Stimulated activated CD8-positive, alpha-beta memory T cell treated with anti-CD3 and anti-CD28 coated beads, Interleukin-7, amount 100 ng/mL, for 1 hour (primary cell): ENCODE measurements at places on chromosomes 3 and 15.

- DNase-seq: no peak
Measured at GRCh38 chr3:49339581-49339940, 292 bp downstream of the USP4 start.

GRCh38 chr3:193388361-193388760, 9.8 kb upstream of the ATP13A5 start:
- no peak for DNase-seq

GRCh38 chr3:169117264-169117663, 546.2 kb downstream of the MECOM start:
- no peak for DNase-seq

- no peak for DNase-seq
Measured at GRCh38 chr3:38397320-38397719, 50.7 kb downstream of the XYLB start.

- no peak for DNase-seq
Measured at GRCh38 chr3:39282057-39282456, 2.2 kb upstream of the CX3CR1 start.

- no peak for DNase-seq
Measured at GRCh38 chr3:183491109-183491922, 62.9 kb upstream of the MCF2L2 start.

DNA sequence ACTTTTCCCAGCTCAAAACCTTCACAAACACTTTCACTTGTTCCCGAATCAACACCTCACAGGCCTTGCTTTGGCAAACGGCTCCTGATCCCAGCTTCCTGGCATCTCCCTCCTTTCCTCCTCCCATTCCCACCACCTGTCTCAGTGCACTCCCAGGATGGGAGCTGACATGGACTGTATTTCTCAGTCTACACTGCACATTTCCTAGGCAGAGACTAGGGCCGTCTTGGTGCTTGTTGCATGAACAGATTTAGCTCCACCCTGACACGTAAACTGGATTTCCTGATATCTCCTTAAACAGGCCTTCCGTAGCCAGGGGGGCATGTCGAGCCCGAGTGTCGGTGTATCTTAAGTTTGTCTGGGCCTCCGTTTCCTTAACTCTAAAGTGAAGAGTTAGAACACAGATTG, 790 bp upstream of the WHAMM start:
- no peak for DNase-seq

- no peak for DNase-seq
Measured at GRCh38 chr15:61151791-61152190, 77.3 kb downstream of the RORA start.

DNA sequence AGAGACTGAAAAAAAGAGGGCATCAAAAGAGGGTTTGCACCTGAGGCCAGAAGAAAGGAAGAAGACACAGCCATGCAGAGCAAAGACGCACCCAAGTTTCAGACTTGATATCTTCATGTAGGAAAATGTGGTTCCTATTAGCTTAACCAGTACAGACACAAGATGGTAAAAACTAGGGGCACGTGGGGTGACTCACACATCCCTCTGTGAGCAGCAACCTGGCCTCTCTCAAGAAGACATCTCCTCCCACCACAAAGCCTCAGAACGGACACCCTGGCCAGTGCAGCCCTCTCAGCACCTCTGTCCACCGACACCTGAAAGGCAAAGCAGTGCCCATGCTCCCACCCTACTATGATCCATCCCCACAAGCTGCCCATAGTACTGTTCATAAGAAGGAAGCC, 33.3 kb downstream of the GLB1 start:
- no peak for DNase-seq

DNA sequence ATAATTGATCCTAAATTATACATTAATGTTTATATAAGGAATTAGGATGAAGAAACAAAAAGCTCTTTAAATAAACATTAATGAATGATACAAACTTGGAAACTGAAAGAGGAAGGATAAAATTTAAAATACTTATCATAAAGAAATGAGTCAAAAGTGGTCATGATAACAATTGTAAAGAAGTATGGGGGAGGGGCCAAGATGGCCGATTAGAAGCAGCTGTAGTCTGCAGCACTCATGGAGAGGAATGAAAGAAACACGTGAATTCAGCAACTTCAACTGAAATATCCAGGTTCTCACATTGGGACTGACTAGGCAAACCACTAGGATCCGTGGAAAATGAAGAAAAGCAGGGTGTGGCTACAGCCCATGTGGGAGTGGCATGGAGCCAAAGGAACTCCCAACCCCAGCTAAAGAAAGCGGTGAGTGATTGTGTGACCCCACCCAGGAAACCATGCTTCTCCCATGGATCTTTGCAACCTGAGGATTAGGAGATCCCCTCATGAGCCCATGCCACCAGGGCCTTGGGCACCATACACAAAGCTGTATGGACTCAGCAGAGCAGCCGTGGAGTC, 13.1 kb upstream of the CP start:
- DNase-seq: no peak

DNA sequence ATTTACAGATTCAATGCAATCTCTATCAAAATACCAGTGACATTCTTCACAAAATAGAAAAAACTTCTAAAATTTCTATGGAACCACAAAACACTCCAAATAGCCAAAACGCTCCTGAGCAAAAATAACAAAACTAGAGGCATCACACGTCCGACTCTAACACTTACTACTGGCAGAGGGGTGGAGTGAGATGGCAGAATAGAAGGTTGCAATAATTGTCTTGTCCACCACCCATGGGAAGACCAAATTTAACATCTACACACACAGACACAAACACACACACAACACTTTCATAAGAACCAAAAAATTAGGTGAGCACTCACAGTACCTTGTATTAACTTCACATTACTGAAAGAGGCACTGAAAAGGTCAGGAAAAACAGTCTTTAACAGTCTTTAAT, 21.3 kb upstream of the KPNA4 start:
- no peak for DNase-seq

GRCh38 chr15:60795889-60796288, 316.9 kb upstream of the ICE2 start:
- no peak for DNase-seq

GRCh38 chr3:21357241-21357640, 393.8 kb downstream of the ZNF385D start:
- no peak for DNase-seq

GRCh38 chr3:126360046-126360713, 3.0 kb upstream of the KLF15 start:
- no peak for DNase-seq

- DNase-seq: no peak
Measured at GRCh38 chr15:61748529-61748928, 311.7 kb downstream of the VPS13C start.

GRCh38 chr15:72099155-72099554, 18.8 kb downstream of the MYO9A start:
- DNase-seq: no peak

GRCh38 chr3:43854916-43855315, 164.2 kb downstream of the ABHD5 start:
- DNase-seq: no peak

DNA sequence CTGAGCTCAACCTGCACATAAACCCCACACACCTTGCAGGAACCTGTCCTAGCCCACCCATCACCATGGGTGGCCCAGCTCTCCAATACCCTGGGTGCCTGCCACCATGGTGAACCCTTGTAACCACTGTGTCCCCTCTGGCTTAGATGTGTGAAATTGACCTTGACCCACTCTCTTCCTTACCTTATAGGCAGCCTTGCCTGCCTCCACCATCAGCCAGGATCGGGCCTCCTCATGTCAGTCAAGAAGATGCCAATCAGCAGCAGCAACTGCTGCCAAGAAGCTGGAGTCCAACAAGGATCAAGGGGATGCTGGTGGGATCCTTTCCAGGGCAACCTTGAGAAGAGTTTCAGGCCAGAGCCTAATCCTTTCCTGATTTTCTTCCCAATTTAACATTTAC, 8.8 kb upstream of the CYP11A1 start:
- no peak for DNase-seq

DNA sequence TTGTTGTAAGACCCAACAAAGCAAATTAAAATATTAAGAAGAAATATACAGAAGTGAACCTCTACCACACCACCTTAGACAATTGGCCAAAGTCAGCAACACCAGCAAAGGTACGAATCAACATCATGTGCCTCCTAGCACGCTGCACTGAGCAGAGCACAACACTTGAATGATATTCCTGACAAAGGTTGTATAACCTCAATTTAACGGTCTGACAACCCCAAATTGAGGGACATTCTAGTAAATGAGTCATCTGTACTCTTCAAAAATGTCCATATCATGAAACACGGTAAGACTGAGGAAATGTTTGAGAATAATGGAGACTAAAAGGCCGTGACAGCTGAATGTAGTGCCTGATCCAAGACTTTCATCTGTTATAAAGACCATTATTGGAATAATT, 41.3 kb upstream of the TNFSF10 start:
- no peak for DNase-seq

DNA sequence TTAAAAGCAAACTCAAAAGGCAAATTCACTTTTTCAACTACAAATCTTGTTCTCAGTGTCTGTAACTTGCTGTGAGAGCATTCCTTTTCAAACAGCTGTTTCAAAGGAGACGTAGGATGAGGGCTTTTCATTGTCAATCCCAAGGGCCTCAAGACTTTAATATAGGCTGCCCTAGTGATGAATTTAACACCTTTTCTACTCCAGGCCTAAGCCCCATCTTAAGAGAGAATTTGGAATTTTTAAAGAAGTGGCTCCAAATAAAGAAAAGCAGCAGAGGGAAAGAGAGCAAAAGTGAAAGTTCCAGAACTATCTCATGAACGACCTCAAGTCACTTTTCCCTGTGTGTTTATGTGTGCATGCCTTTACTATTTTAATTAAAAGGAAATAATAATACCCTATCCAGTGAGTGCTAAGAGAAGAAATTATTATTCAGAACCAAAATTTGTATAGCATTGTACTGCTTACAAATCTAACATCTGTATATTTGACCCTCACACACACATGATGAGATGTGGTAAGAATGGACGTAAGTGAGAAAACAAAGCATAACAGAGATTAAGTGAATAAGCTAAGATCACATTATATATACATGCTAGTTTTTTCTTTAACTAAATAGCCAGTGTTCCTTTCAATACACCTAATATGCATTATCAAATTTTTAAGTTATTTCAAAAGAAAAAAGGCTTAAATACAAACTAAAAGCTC, 196.4 kb downstream of the VGLL3 start:
- no peak for DNase-seq

DNA sequence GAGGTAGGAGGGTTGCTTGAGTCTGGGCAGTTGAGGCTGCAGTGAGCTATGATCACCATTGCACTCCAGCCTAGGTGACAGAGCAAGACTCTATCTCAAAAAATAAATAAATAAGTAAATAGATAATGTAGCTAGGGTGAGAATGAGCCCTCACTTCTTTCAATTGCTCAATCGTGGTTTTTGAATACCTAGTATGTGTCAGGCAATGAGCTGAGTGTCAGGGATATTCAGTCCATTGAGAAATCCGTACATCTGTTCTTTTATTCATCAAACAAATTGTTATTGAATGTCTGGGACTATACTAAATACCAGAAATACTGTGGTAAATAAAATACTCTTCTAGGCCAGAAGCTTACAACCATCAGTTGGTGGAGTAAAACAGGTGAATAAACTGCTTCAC, 6.2 kb upstream of the ZNF148 start:
- no peak for DNase-seq

GRCh38 chr3:185744997-185745843, 79.6 kb downstream of the IGF2BP2 start:
- DNase-seq: no peak

DNA sequence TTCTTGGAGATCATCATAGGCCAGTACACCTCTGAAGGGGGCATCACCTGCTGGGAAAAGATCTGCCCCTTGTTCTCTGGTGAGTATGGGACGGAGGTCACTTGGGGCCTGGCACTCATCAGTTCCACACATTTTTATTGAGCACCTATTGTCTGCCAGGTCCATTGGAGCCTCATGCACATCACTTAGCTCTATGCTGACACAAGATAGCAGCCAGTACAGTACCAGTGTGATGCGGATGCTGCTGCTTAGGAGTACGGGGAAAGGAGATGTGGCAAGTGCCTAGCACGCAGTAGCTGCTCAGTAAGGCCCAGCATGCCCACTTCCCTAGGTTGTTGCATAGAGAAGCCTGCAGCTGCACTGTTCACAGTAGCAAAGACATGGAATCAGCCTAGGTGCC, 43.4 kb downstream of the SLC6A6 start:
- no peak for DNase-seq

DNA sequence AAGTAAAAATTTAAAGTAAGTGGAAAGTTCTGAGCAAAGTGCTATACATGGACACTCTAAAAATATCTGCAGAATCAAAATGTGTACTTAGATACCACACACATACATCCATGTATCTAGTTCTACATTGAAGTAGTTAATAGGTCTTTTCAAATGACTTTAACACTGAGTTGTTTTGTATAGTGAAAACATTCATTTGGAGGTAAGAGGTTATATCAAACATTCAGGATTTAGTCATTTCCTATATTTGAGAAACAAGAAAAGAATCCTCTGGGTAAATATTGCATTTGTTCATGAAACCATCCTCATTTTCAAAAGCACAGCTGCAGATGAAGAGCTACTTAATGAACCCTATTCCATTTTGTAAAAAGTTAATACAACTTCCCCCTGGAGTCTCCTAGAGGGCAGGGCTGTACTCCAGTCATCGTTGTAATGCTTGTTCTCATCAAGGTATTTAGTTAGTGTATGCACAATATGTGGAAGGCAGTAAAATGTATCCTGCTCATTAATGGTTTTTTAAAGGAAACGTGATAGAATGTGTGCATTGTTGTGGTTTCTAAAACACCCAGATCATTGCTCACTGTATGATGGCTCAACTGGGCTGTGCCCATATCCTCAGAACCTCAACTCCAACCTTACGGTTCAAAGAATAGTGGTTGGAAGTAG, 26.2 kb downstream of the ARPP21 start:
- no peak for DNase-seq

DNA sequence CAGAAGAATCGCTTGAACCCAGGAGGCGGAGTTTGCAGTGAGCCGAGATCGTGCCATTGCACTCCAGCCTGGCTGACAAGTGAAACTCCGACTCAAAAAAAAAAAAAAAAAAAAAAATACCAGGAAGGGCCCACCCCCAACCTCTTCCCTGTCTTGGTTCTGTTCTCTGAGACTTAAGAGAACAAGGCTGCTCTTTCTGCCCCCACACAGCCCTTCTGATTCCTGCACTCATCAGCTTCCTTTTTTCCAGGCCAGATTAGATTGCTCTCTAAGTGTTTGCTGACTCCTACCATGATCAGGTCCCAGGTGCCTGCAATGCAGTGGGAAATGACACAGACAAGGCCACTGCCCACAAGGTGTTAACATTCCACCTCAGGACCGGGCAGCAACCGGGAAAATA, 13.0 kb downstream of the TMEM44 start:
- DNase-seq: no peak

- no peak for DNase-seq
Measured at GRCh38 chr15:85120351-85121113, 138.9 kb downstream of the PDE8A start.

DNA sequence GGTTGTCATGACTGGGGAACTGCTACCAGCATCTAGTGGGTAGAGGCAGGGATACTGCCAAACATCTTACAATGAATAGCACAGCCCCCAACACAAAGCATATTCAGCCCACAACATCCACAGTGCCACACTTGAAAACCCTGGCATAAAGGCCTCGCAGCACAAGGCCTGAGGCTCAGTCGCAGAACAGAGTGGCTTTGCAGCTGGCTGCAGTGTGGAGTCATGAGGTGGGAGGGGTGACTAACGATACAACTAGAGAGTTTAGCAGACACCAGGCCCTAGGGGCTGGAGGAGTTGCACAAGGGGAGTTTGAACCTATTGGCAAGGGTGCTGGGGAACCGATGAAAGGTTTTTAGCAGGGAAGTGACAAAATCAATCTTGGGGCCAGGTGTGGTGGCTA, 32.1 kb downstream of the GRK7 start:
- DNase-seq: no peak
